Activated CD4-positive, alpha-beta memory T cell treated with anti-CD3 and anti-CD28 coated beads, Interleukin-2, amount 10 ng/mL, durations not matched to agents 7 days and 5 days (primary cell): ENCODE measurements at places on chromosomes 13 and 19.

DNA sequence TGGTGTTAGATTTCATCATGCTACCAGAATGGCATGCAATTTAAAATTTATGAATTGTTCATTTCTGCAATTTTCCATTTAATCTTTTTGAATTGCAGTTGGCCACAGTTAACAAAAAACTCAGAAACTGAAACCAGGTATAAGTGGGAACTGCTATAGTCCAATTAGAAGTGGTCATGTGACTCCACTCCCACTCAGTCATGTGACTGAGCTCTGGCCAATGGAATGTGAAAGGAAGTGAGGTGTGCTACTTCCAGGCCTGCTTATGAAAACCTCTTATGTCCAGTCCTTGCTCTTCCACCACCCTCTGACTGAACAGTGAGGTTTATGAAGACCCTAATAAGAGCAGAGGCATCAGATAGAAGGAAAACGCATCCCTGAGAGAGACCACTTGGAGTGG lies 47.0 kb downstream of the DLEU7 start:
- no peak for DNase-seq

GRCh38 chr19:43763473-43763939 lies 8.7 kb upstream of the SMG9 start:
- DNase-seq: no peak

GRCh38 chr19:37699057-37699456 lies 20.5 kb downstream of the ZNF607 start:
- DNase-seq: no peak

DNA sequence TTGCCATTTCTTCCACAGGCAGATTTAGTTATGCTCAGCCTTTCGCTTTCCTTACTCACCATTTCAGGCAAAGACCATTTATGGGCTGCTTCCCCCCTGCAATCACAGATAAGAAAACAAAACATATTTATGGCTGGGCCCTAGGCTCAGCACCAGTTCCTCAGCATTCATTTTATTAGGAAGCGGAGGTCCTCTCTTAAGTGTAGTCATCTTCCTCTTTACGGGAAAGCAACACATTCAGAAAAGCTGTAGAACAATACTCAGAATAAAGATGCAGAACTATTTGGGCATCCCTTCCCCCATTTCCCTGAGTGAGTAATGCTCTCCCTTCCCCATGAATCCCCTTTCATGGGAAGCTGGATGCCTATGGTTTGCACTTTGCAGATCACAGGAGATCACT lies 27.9 kb downstream of the FLT1 start:
- DNase-seq: no peak

GRCh38 chr13:71871844-71872243 lies 4.8 kb upstream of the DACH1 start:
- DNase-seq: no peak
